Frontal cortex (tissue), 4 donors: ENCODE measurements at places on chromosomes 5 and 9. TPM values are rescaled to one million over a fixed set of nuclear protein-coding genes. Genes with fewer than 3 reads are reported as not detected.
A peak's percentile ranks its signal among the peaks of the same experiment; 100 is the strongest.

Gene CER1
- total RNA-seq, result not detected

Gene FOXI1
- not detected for total RNA-seq

Gene CSNK1A1
- 353 TPM for total RNA-seq

Gene BARX1
- total RNA-seq, result not detected

Gene C5orf22
- total RNA-seq, result 23.2 TPM

Gene MARCOL
- not detected for total RNA-seq

Gene SMIM15
- total RNA-seq, result 35.1 TPM

GRCh38 chr5:169728-170094 lies 21.6 kb upstream of the LRRC14B start:
- DNase-seq, result no peak

DNA sequence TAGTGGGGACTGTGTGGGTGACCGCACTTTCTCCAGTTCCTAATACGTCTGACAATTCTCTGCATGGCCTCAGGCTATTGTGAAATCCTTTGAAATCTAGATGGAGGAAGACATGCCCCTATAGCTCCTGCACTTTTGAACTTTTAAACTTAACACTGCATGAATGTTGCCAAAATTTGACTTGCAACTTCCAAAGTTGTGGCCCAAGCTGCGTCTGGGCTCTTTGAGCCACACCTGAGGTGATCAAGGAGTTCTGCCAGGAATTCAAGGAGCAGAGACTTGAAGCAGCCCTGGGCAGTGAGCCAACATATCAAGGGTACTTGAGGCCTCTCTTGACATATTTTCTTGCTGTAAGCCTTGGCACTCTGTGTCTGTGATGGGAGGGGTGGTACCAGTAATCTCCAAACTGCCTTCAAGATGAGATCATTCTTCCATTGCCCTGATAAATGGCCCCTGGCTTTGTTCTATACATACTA lies 1336.1 kb upstream of the CDH9 start:
- DNase-seq, result no peak

DNA sequence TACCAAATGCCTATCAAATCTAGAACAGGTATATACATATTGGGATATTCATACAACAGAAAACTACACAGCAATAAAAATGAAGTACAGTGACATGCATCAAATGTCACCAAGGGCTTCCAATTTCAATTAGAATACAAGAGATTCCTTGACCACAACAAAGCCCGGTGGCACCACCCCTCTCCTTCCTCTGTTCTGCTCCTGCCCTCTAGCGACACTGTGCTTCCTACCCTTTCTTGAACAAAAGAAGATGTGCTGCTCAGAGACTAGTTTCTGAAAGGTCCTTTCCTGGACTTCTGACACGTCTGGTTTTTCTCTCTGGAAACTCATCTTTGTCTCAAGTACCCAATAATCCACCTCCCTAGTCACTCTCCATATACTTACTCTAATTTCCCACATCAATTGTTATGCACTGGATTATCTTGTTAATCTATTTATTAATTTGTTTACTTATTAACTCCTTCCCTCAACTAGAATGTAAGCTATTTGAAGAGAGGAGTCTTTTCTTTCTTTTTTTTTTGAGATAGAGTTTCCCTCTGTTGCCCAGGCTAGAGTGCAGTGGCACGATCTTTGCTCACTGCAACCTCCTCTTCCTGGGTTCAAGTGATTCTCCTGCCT lies 70.4 kb upstream of the CTSV start:
- peak; percentile 9 for DNase-seq

GRCh38 chr9:109167716-109168115 lies 667 bp upstream of the FRRS1L start:
- peak; percentile 12 for DNase-seq

GRCh38 chr5:102627315-102627714 lies 127.8 kb upstream of the PAM start:
- DNase-seq, result no peak

DNA sequence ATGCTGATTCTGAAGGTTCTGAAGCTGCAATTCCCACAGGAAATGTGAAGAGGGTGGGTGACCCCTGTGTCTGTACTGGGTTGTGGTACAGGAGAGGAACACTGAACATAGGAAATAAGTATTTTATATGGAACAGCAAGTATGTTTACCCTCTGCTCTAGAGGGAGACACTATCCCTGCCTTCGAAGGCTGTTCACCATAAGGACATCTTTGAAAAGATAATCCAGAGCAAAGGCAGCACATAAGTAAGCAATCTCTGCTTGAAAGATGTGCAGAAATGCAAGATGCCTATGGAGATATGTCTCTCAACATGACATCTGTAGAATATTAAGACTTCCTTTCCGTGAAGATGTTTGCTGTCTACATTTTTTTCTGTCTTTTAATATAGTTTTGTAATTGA lies 184.4 kb upstream of the EFNA5 start:
- DNase-seq, result no peak

DNA sequence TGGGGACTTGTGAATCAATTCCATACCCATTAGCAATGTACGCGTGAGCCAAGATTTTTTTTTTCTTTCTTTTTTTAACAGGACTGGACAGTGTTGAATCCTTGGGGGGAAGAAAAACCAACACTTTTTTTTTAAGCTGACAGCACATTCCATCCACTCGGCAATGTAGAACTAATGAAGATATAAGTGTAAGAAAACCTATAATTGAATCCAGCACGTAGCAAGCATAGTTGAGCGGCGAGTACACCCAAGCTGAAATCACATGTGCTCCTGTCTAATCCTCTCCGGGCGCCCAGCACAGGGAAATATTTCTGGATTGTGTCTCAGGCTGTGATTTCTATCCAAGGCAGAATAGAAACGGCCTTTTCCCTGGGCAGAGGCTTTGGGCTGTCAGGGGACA lies 118.2 kb downstream of the BOD1 start:
- DNase-seq, result no peak

DNA sequence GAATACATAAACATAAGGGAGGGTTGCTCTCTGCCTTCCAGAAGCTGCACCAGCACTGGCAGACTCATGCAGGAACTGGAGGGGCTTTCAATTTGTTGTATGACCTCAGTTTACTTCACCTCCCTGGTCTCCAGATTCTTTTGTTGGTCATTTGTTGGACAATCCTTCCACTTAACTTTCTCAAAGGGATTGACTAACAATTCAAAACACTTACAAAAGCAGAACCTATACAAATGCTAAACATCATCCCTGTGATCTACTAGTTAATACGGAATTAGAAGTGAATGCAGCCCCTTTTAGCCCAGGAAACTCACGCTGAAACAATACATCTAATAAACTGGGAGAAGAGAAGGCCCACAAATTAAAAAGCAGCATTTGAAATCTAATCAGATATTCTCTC lies 404.6 kb upstream of the BRINP1 start:
- no peak for DNase-seq

GRCh38 chr5:73438645-73439470 lies 9.7 kb downstream of the FOXD1 start:
- DNase-seq, result no peak

DNA sequence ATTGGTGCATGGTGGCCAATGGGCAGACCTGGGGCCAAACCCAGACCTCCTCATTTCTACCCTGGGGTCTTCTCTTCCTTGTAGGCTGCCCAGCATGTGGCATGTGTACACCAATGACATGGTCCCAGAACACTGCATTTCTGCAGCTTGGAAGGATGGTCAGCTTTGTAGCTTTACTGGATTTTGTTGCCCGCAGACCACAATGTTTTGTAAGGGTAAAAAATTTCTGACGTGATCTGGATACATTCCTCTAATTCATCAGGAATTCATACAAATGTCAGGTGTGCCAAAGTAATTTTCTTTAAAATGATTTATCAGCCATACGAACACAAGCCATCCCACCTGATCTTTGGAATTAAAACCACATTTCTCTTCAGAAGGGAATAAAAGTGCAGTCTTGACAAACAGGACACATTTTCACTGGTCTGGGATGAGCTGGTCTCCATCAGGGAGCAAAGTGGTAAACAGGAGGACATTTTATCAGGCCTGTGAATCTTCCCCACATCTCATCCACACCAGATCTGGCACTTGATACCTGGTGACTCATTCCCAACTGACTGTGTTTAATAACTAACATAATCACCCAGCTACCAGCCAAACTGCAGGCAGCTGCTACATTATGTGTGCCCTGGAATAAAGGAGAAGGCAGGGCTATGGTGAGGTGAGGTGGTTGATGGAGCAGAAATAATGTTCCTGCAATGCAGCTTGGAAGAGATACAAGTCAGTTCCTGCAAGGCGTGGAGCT lies 103.9 kb downstream of the SPOCK1 start:
- peak; percentile 25 for DNase-seq

- peak; percentile 30 for DNase-seq
Observed at GRCh38 chr9:119802621-119803020, 433.4 kb upstream of the BRINP1 start.
